Activated T-helper 9 cell treated with anti-CD3 and anti-CD28 coated beads, Interleukin-2, amount 50 U/mL, for 16 hours (primary cell): ENCODE measurements at places on chromosomes 7 and 10.
A peak's percentile ranks its signal among the peaks of the same experiment; 100 is the strongest.

DNA sequence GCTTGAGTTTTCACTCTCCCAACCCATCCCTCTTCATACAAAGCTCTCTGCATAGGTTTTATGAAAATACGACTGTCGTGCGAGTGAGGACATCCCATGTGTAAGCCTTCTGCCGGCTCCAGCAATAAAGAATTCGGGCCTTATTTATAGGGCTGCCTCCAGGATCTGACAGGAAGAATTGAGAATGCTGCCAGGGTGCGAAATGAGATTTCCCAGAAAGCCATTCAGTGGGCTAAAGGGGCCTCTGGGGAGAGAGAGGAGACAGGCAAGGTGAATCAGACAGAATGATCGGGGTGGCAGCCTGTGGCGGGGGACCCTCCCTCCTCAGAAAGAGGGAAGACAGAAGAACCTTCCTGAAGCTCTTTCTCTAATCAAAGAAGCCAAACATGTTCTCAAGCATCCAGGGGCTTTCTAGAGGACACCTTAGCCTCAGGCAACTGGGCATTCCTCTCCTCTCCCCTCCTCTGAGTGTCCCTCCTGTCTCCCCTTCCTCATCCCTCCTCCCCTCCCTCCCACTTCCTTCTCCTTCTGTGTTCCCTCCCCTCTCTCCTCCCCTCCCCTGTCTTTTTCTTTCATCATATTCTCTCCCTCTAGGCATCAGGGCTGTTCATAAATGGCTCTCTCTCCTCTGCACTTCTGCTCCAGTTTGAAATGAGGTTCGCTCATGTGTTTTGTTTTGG is 410.9 kb downstream of the TYW1 start:
- no peak for DNase-seq

DNA sequence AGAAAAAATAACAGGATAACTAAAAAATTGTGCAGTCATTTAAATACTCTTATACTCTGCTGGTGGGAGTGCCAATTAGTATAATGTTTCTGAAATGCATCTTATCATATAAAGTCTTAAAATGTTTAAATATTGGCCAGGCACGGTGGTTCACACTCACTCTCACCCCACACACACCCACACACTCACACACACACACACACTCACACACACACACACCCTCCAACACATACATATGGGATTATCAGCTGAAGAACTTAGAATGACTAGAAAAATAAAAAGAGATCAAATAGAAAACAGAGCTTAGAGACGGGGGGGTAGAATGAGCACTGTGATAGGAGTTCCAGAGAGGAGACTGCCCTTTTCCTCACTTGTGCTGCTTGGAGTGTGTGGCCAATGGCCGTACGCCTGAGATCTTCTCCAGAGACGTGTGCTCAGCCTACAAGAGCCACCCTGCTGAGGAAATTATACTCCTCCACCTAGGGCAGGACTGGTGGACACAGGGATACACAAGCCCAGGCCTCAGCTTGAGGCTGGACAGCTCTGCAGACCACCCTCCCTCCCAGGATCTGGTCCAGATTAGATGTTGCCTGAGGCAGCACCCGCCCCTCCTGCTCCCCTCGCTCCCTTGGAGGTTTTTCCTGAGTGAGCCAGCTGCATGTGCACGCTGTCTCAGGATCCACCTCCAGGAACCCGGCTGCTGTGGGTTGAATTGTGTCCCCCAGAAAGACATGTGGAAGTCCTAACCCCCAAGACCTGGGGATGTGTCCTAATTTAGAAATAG is 26.5 kb upstream of the PRKAG2 start:
- DNase-seq = no peak

DNA sequence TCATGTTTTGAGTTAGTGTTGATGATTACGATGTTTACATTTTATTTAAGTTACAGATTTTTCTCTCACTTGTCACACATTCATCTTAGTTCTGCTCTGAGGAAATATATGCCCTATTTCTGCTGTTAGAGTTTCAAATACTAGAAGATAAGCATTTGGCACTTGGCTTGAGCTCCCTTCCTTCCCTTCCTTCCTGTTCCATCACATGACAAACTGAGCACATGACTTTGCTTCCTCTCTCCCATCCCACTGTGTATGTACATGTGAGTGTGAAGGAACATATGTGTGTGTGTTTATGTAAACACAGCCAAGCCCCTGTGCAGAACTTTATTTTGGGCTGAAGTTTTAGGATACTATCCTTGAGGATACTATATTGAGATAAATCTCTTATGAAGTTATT is 795.9 kb upstream of the IGFBP3 start:
- DNase-seq = no peak

DNA sequence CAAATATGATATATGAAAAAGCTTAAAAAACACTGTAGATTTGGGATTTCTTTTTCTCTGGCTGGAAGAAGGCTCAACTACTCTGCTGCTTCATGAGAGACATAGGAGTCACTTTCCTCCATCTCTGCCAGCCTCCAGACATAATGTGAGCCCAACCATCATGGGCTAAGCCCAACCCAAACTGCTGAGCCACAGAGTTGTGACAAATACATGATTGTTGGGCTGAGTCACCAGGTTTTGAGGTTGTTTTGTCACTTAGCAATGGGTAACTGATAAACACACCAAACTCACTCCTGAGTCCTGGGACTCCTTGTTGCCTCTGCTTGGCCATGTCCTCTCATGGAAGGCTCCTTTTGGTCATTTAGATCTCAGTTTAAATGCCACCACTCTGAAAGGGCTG is 381.8 kb upstream of the FZD8 start:
- no peak for DNase-seq

- DNase-seq = peak; percentile 61
Measured at GRCh38 chr7:2521952-2522591, 2.5 kb downstream of the LFNG start.

DNA sequence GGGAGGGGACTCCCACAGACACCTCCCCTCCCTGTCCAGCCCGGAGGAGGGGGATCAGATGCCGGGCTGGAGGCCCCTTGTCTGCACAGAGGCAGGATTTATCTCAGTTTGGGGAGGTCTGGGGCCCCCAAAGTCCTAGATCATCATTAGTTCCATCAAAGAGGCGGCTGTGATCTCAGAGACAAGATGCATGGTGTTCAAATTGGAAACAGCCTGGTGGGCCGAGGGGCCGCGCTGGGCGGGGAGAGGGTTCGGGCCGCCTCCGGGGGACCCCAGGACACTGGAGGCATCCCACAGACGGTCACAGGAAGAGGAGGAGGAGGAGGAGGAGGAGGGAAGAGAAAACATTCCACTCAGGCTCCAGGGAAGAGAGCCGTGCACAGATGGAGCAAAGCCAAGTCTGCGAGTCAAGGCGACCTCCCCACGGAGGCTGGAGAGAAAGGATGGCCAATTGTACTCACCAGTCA is 69.5 kb upstream of the CUX1 start:
- DNase-seq = no peak

DNA sequence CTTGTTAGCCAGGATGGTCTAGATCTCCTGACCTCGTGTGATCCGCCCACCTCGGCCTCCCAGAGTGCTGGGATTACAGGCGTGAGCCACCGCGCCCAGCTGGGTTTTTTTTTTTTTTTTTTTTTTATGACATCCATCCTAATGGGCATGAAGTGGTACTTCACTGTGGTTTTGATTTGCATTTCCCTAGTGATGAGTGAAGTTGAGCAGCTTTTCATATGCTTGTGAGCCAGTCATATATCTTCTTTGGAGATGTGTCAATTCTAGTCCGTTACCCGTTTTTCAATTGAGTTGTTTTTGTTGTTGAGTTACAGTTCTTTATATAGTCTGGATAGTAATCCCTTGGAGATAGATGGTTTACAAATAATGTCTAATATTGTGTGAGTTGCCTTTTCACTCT is 127.7 kb downstream of the SMURF1 start:
- no peak for DNase-seq
